Omental fat pad (tissue), 4 donors: ENCODE measurements at places on chromosomes 4 and X.

- DNase-seq: no peak
Observed at GRCh38 chrX:31845003-31845402, 773.2 kb upstream of the FTHL17 start.

- no peak for DNase-seq
Observed at GRCh38 chrX:40719218-40719617, 16.1 kb downstream of the MED14 start.

GRCh38 chr4:109801895-109802319 lies at the start of gene CFI:
Gene CFI, minus strand, starts transcription at chr4:109801999. Its CDS starts 28 bp downstream, at chr4:109801971.
- no peak for DNase-seq

GRCh38 chr4:158778156-158778711 lies 9.4 kb downstream of the FNIP2 start:
- no peak for DNase-seq

- no peak for DNase-seq
Observed at GRCh38 chr4:165101641-165102040, 11.0 kb downstream of the TMEM192 start.

GRCh38 chr4:40544221-40544620 lies 85.4 kb downstream of the RBM47 start:
- DNase-seq: no peak

GRCh38 chr4:15677507-15677988 lies 4.1 kb upstream of the FAM200B start:
- no peak for DNase-seq

DNA sequence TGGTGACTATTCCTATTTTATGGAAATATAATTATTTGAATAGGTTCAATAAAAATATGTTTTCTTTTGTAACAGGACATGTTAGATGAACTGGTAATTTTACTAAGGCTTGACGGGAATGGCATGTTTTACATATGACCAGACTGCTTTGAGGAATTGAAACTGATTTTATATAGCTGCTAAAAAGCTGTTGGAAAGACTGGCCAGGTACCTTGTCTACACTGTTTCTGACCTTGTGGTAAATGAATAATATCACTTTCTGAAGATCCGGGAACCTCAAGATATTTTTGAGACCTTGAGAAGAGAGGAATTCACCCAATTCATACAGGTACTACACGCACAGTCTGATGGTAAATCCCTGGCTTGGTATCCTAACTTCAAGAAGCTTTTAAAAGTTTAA lies 42.1 kb upstream of the USP46 start:
- DNase-seq: no peak

GRCh38 chrX:10534611-10535010 lies 85.8 kb downstream of the MID1 start:
- DNase-seq: no peak

GRCh38 chr4:88104902-88105610 lies 53.4 kb downstream of the ABCG2 start:
- no peak for DNase-seq

- no peak for DNase-seq
Observed at GRCh38 chrX:74534569-74535038, 79.8 kb downstream of the RLIM start.
